ENCODE measurements at places on chromosomes 16 and 17.
A peak's percentile ranks its signal among the peaks of the same experiment; 100 is the strongest.

DNA sequence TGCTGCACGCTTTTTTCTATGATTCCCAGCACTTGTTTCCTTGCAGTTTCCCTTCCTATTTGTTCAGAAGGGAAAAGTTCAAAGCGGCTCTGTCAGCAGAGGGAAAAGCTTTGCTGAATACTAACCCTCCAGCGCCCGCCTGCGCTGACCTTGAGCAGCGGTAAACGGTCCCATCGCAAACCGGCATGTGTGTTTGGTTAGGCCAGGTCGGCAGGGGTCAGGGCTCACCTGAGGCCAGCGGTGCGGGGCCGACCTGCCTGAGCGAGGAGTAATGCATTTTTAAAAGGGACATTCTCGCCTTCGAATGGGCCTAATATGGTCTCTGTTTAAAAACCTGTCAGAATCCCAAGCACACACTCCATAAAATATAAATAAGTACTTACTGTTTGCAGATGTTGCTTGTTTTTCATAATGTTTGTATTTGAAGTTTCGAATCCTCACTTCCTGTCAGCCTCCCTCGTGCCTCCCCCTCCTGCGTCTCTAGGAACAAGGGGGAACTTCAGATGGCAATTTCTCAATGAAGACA lies 110.1 kb downstream of the IRX3 start:
- 0 out of 2 replicates have a peak, but pooled peaks cover 3% of the 10 kb centered on the region for H3K27me3 ChIP-seq
- peaks cover 17% of the 10 kb centered on the region for H3K4me1 ChIP-seq
- DNase-seq = peak; percentile 60
- H3K27ac ChIP-seq = no peak overlapping the region
- H3K4me3 ChIP-seq = no peak overlapping the region

- H3K4me3 ChIP-seq = no peak overlapping the region
- no peaks in the 10 kb centered on the region for H3K36me3 ChIP-seq
Measured at GRCh38 chr16:88556294-88556988, 13.8 kb upstream of the ZC3H18 start.

DNA sequence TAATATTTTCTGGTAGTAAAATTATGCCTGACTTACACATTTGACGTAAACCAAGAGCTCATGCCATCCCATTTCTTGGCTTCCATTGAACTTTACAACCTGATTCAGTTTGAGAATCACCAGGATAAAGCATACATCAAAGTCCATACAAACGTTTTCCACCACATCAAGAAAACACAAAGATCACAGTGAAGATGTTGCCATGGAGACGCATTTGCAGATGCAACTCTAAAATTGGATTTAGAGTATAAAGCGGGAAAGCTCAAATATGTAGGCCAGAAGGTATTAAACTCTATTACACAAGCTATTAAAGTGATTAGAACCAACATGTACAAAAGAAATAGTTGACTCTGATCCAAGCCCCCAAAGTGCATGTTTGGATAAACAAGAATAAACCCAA lies 10.4 kb downstream of the C16orf46 start:
- no peak overlapping the region for H3K27ac ChIP-seq
- no peak for DNase-seq

DNA sequence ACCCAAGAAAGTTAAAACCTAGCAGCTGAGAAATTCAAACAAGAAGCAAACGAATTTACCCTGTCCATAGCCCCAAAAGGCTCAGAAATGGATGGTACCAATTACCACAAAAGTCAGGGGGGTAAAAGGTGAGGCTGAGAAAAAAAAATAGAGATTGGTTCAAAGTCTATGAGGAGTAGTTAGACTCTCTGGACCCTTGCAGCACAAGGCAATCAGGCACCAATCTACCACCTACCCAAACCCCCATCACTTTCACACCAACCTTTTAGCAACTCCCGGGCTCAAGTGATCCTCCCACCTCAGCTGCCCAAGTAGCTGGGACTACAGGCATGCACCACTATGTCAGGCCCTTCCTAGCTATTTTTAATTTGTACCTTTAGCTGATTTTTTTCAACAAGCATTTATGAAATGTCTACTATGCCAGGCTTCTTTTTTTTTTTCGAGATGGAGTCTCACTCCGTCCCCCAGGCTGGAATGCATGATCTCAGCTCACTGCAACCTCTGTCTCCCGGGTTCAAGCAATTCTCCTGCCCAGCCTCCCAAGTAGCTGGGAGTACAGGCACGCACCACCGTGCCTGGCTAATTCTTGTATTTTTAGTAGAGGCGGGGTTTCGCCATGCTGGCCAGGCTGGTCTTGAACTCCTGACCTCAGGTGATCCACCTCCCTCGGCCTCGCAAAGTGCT lies 40.8 kb downstream of the USP32 start:
- H3K27me3 ChIP-seq = no peaks in the 10 kb centered on the region
- DNase-seq = no peak
- no peaks in the 10 kb centered on the region for H3K36me3 ChIP-seq

DNA sequence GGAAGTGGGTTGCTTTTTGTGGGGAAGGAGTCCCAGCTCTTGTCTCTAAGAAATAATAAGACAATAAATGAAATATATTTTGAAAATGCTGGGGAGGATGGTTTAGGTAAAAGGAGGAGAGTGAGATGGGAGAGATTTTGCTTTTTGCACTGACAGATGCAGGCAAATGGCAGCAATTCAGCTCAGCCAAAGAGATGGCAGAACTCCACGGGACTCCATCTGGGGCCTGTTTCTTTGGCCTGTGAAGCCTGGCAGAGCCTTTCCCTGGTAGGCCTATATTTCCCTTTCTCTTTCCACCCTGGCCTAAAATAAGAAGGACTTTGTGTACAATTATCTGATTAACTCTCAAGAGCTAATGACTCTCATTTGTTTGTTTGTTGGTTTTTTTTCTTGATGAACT lies 1525.1 kb downstream of the CDH11 start:
- H3K36me3 ChIP-seq = no peaks in the 10 kb centered on the region
- H3K27me3 ChIP-seq = no peaks in the 10 kb centered on the region
- H3K4me3 ChIP-seq = no peak overlapping the region
- no peak overlapping the region for H3K27ac ChIP-seq
- no peaks in the 10 kb centered on the region for H3K4me1 ChIP-seq

DNA sequence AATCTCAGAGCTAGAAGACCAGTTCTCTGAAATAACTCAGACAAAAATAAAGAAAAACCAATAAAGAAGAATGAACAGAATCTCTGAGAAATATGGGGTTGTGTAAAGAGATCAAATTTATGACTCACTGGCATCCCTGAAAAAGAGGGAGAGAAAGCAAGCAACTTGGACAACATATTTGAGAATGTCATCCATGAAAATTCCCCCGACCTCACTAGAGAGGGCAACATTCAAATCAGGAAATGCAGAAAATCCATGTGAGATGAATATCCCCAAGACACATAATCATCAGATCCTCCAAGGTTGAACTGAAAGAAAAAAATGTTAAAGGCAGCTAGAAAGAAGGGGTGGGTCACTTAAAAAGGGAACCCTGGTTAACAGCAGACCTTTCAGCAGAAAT lies 32.1 kb downstream of the TANC2 start:
- H3K4me1 ChIP-seq = no peaks in the 10 kb centered on the region
- no peaks in the 10 kb centered on the region for H3K36me3 ChIP-seq
- no peaks in the 10 kb centered on the region for H3K27me3 ChIP-seq
- DNase-seq = no peak
- H3K4me3 ChIP-seq = no peak overlapping the region

- H3K4me3 ChIP-seq = no peak overlapping the region
- H3K27me3 ChIP-seq = no peaks in the 10 kb centered on the region
- no peaks in the 10 kb centered on the region for H3K4me1 ChIP-seq
- H3K27ac ChIP-seq = no peak overlapping the region
Measured at GRCh38 chr16:61323456-61323855, 712.8 kb downstream of the CDH8 start.

GRCh38 chr17:43992641-43993040 lies 11.8 kb upstream of the NAGS start:
- H3K27me3 ChIP-seq = peaks cover 8% of the 10 kb centered on the region
- no peak overlapping the region for H3K4me3 ChIP-seq
- H3K4me1 ChIP-seq = no peaks in the 10 kb centered on the region
